Stimulated activated CD4-positive, alpha-beta T cell treated with anti-CD3 and anti-CD28 coated beads, Interleukin-2, amount 100 ng/mL, for 48 hours (primary cell): ENCODE measurements at places on chromosomes 3 and 15.

GRCh38 chr3:148532326-148532725 is 165.4 kb upstream of the AGTR1 start:
- DNase-seq: no peak

GRCh38 chr15:64681424-64682024 is 93.9 kb downstream of the RBPMS2 start:
- no peak for DNase-seq

- no peak for DNase-seq
Measured at GRCh38 chr15:41915255-41915994, 21.6 kb upstream of the SPTBN5 start.

DNA sequence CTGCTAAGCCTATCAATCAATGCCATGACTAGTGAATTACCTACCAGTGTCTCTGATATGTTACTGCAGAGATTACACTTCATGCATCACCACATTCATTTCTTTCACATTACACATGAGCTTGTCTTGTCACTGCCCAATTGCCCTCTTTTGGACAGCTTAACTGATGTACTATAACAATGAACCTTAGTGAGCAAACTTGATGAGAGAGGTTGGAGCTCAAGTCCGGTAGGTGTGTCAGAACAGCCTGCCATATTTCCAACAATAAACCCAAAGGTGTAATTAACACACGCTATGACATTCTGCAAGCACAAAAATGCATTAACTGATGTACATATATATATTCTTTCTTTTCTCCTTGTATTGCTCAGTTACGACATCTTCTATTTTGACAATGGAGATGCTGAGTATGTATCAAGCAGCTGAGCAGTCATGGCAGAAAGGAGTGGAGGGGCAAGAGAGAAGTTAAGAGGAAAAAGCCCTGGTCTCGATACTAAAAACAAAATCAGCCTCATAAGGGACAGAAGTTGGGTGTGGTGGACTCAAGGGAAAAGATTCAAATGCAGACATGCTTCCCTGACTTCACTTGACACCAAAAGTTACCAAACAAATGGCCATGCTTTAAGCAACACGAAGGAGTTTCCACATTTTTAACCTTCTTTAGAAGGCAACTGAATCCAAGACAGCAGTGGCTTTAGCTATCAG is 538.2 kb downstream of the FOXP1 start:
- DNase-seq: no peak

GRCh38 chr15:94722024-94722636 is 490.8 kb downstream of the MCTP2 start:
- no peak for DNase-seq

- no peak for DNase-seq
Measured at GRCh38 chr15:48803877-48804276, 7.0 kb downstream of the CEP152 start.

GRCh38 chr3:129441782-129442181 is 1.8 kb downstream of the IFT122 start:
- no peak for DNase-seq

GRCh38 chr15:52124270-52124880 is 11.8 kb upstream of the BCL2L10 start:
- DNase-seq: no peak

DNA sequence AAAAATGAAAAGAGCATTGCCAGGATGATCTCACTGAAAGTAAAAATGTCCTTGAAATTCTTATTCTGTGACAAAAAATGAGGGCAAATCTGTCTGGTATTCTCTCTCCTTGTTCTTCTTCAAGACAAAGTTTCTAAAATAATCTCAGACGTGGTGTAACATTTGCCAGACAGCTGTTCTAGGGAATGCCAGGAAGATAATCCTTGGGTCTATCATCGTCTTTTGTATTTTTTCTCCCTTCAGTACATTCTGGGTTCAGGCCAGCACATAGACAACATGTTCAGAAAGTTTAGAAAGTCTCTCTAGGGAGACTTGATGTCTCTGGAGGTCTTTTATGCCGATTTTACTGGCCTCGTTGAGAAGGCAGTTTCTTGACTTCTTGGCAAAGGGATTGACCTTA is 121.2 kb upstream of the HES1 start:
- DNase-seq: no peak

DNA sequence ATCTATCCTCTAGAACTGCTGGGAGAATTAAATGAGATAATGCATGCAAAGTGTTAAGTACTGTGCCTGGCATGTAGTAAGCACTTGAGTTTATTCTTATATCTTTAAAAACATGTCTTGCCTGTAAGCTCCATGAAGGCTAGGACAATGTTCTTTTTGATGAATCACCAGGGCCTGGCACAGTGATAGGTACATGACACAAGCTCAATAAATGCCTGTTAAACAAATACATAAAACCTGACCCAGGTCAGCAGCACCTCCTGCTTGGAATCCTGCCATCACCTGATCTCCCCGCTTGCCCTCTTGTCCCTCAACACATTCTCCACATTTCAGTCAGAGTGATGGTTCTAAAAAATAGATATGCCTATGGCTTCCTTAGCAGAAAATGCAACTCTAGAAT is 186.8 kb downstream of the CHST2 start:
- DNase-seq: no peak

DNA sequence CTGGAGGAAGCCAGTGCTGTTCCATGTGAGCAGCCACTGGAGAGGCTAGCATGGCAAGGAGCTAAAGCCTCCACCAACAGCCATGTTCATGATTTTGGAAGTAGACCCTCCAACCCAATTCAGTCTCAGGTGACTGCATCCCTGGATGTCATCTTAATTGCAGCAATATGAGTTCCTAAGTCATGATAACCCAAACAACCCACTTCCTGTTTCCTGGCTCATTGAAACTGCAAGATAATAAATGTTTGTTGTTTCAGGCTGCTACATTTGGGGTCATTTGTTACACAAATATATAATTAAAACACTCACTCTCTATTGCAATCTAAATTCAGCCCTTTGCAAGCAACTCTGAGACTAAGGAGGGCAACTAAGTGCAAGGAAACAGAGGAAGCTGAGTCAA is 62.4 kb upstream of the SLC24A5 start:
- no peak for DNase-seq

DNA sequence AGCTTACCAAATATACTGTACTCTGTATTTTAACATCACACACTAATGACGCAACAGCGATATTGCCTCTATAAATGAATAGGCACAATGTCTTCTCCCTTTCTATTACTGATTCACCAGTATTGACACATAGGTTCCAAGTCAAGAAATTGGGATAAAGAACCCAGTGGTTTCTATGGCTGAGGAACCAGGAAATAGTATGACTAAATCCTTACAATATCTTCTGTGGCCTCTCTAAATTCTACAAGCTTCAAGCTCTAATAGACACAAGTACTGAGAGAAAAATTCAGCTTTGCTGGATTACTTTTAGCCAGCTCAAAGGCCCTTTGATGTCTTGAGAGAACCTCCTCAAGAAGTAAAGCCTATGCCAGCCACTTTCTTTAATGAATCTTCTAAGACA is 162.5 kb downstream of the DPH6 start:
- no peak for DNase-seq

- DNase-seq: no peak
Measured at GRCh38 chr3:96027718-96028117, 786.7 kb upstream of the EPHA6 start.

GRCh38 chr3:33032938-33033337 is 64.0 kb downstream of the GLB1 start:
- no peak for DNase-seq

DNA sequence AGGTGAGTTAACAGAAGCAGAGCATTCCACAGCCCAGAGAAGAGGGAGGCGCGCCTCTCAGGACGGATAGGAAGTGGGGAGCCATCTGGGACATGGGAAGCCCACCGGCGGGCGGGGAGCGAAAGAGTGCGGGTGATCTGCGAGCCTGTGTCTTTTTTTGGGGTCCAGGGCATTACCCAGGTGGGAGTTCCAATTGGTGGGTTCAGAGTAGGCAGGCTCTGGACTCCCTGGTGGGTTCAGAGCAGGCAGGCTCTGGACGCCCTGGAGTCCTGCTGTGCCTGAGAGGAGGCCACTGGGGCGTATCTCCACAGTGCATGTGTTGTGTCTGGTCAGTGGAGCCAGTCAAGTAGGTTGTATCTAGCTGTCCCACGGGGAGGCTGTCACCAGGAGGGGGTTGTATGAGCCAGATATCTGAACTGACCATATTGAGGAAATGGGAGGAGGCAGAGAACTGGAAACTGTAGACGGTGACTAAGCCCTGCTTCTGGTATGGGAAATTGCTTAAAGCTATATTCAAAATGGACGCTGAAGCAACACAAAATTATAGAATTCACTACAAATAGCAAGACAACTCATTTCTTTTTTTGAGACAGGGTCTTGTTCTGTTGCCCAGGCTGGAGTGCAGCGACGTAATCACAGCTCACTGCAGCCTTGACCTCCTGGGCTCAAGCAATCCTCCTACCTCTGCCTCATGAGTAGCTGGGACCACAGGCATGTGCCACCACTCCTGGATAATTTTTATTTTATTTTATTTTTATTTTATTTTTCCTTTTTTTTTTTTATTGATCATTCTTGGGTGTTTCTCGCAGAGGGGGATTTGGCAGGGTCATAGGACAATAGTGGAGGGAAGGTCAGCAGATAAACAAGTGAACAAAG is 34.5 kb upstream of the CHST2 start:
- no peak for DNase-seq

GRCh38 chr15:89641053-89641452 is 14.2 kb downstream of the KIF7 start:
- no peak for DNase-seq

- DNase-seq: no peak
Measured at GRCh38 chr15:28993051-28993719, 107.4 kb downstream of the APBA2 start.

GRCh38 chr3:62587579-62588031 is 214.3 kb upstream of the FEZF2 start:
- no peak for DNase-seq

DNA sequence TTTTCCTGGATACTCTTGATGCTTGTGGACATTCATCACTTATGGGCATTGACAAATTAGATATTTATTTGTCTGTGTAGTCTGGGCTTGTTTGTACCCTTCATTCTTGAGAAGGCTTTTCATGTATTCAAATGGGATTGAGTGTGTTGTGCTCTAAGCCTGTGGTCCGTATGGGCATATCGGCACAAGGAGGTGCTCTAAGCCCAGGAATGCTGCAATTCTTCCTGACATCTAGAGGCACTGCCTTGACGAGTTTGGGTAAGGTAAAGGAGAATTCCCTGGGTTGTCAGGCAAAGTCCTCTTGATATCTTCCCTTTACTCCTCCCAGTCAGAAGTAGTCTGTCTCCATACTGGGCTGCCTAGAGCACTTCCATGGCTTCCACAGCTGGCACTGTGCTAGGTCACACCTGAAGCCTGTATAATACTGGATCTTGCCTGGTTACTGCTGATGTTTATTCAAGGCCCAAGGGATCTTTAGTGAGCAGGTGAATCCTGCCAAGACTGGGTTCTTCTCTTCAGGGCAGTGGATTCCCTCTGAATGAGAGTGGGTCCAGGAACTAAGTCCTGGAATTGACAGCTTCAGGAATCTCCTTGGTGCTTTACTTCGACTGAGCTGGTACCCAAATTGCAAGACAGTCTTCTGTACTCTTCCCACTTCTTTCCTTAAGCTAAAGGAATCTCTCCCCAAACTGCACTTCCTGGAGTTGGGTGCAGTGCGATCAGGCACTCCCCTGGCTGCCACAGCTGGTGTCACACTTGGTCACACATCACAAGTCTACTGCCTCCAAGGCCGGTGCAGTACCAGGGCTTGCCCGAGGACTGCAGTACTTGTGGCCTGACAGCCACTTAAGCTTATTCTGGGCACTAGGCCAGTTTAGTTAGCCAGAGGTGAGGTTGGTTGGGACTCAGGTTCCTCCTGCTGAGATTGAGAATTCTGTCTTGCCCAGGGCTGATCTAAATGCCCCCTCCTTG is 46.0 kb downstream of the GALK2 start:
- DNase-seq: no peak

DNA sequence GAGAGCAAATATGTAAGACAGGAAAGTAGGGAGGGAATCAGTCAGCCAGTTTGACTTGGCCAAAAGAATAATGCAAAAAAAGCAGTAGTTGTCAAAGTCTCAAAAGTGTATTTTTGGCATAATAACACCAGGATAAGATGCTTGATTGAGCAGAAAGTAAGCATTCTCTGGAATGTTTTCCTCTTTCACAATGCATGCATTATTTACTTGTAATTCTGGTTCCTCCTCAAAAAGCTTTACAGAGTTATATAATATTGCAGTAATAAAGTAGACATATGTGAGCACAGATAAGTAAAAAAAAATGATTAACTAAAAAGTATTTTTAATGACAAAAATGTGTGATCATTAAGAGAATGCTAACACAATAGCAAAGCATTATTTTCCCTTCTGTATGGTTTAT is 285.9 kb upstream of the BCHE start:
- no peak for DNase-seq
